KBM-7 (cell line): ENCODE measurements at places on chromosomes 3 and 15.

DNA sequence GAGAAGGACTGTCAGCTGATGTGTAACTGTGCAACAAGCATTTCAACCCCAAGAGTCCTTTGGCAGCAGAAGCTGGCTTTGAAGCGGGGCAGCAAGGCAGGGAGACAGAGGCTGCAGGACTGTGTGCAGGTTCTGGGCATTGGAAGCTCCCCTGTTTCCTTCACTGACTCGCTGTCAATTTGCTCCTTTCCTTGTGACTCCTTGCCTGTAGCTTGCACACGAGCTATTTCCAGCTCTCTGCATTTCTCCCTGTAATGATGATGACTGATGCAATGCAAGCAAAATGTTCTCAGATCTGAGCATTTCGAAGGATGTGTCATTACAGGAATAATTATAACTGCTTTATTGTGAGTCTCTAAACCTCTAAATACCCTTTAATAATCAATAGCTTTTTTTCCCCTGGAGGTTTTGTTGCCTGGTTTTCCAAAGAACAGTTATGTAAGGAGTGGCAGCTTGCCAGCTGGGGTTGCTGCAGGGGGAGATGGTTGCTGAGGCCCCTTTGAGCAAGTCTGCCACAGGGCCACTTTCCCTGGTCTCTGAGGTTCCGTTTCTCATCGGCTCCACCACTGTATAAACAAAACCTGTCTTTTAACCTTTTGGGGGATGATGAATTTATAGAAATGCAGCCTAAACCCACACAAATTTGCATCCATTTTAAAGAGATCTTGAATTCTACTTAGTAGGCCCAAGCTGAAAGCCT lies 2.8 kb downstream of the APOD start:
- no peak for DNase-seq

GRCh38 chr15:83398626-83399025 lies 48.5 kb upstream of the SH3GL3 start:
- no peak for DNase-seq

DNA sequence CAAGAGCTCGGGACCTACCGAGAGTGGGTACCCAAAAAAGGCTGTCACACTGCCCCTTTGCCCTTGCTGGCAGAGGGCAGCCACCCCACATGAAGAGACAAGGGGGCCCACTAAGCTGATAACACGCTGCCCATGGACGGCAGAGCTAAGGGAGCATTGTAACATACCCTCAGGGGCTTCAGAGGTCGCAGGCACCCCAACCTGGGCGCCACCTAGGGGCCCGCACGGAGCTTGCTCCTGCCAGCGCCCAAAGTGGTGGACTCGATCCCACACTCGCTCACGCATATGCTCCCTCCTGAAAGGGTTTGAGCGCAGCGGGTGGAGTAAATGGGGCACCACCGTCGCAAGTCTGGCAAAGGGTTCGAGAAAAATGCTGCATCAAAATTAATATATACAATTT lies 975.4 kb downstream of the ZPLD1 start:
- no peak for DNase-seq

DNA sequence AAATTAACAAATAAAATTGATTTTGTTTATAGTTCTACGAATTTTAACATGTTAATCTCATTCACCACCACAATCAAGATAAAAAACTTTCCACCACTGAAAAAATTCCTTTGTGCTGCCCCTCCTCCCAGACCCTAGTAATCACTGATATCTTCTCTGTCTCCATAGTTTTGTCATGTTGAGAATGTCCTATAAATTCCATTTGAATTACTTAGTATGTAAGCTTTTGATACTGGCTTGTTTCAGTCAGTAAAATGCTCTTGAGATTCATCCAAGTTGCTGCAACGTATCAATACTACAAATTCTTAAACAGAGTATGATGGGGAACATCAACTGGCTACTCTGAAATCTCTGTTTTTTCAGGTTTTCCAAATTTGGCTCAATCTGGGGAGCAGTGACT lies 129.6 kb downstream of the CTNNB1 start:
- no peak for DNase-seq

DNA sequence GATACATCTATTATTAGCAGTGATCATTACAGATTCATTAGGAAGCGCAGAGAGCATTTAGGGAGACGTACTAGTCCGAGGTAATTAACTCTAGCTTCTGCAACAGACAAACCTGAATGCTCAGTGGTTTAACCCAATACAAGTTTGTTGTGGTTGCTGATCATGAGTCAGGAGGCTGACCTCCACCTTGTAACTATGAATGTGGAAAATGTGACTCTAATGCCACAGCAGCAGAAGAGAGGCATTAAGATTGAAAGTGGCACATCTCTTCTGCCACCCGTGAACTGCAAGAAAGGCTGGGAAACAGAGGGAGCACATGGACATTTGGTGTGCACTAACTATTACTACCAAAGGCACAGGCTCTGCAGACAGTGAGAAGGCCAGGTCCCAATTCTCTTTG lies 71.2 kb upstream of the C3orf80 start:
- no peak for DNase-seq

DNA sequence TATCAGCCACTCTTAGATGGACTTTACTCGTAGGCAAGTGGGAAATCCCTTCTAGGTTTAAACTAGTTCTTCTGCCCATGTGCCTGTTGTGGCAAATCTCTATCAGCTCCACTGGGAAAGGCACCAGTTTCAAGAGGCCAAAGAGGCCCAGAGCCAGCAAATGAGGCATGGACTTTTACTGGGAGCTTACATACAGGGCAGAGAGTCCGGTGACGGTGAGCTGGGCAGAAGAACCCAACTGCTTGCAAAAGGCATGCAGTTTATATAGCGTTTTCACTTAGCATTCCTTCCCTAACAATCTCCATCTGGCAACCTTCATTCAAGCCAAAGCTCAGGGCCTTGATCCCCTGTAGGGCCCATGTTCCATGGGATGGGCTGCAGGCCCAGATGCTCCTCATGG lies 93.0 kb upstream of the C3orf80 start:
- DNase-seq: no peak

DNA sequence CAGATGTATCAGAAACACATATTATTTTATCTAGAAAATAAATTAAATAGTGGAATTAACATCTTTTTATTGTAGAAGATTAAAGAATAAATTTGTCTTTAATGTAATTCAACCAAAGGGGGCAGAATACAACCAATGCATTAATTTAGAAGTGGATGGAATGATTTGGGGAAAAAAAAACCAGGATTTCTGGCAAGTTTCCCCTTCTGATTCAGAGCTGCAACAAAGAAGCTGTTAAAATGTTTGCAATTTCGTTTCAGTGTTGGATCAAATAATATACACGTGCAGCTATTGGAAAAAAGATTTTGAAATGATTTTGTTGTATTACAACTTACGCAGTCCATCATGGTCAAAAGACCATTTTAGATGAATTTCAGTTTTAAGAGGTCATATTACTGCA lies 71.6 kb upstream of the ZNF280D start:
- no peak for DNase-seq

GRCh38 chr3:13703071-13703470 lies 154.1 kb downstream of the FBLN2 start:
- DNase-seq: no peak

DNA sequence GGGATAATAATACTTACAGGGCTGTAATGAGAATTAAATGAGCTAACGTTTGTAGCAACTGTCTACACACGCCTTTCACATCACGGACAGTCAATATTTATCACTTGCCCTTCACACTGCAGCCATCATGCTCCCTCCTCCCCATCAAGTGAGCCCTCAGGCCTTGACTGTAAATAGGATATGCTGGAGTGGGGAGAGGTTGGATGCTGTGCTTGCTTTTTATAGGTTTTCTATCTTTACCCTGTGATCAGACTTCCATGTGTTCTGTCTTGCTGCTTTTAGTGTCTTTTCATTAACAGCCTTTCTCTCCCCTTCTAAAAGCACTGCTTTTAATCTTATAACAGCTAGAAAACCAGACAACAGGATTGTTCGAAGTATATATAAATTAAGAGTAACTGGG lies 12.8 kb upstream of the MAGEF1 start:
- DNase-seq: no peak

- no peak for DNase-seq
Measured at GRCh38 chr3:129560269-129560787, 17.4 kb downstream of the H1-8 start.

- DNase-seq: no peak
Measured at GRCh38 chr3:36312351-36312750, 68.0 kb upstream of the STAC start.

GRCh38 chr3:133424937-133425869 lies 25.3 kb downstream of the BFSP2 start:
- DNase-seq: no peak

- no peak for DNase-seq
Measured at GRCh38 chr3:35919160-35919559, 279.8 kb downstream of the ARPP21 start.

DNA sequence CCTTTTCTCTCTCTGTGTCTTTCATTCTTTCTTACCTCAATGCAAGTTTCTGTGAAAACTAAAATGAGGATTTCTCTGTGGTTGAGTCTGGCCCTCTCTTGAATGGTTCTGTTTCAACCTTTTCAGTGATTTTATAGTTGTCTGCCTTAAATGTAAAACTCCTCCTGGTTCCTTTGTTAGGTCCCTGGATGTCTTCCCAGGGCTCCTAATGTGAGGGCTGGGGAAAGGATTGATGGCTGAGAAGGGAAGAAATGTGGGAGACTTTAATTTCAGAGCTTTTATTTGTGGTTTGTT lies 90.6 kb upstream of the GRM7 start:
- DNase-seq: no peak

- DNase-seq: no peak
Measured at GRCh38 chr3:16504242-16504641, 9.3 kb downstream of the RFTN1 start.
